ENCODE measurements at places on chromosomes 1 and 21. TPM values are rescaled to one million over a fixed set of nuclear protein-coding genes. Genes with fewer than 3 reads are reported as not detected.

KLHDC9 gene
- total RNA-seq, result 3.2 TPM

VANGL1 gene
- 23.1 TPM for total RNA-seq

ZFP69 gene
- total RNA-seq, result not detected

ITLN2 gene
- not detected for total RNA-seq

RHD gene
- not detected for total RNA-seq

FOXE3 gene
- not detected for total RNA-seq

ENTREP3 gene
- total RNA-seq, result 30.9 TPM

GJA9 gene
- total RNA-seq, result not detected

TBX15 gene
- not detected for total RNA-seq

DESI2 gene
- total RNA-seq, result 81.8 TPM

CACNA1E gene
- total RNA-seq, result not detected

OR2L3 gene
- total RNA-seq, result not detected

TRIM17 gene
- total RNA-seq, result not detected

SAMSN1 gene
- total RNA-seq, result not detected

PEX19 gene
- 65.4 TPM for total RNA-seq

DNASE2B gene
- total RNA-seq, result not detected

EPHA2 gene
- total RNA-seq, result 459 TPM

EIF2D gene
- 107 TPM for total RNA-seq

RXFP4 gene
- total RNA-seq, result not detected

AADACL3 gene
- total RNA-seq, result not detected

CELA2B gene
- total RNA-seq, result not detected

PTGER3 gene
- 0.11 TPM for total RNA-seq

PTPRU gene
- total RNA-seq, result 25.7 TPM

SV2A gene
- total RNA-seq, result not detected

RBP7 gene
- 6.0 TPM for total RNA-seq

SPRR4 gene
- total RNA-seq, result not detected

DRAXIN gene
- not detected for total RNA-seq

DCST1 gene
- not detected for total RNA-seq

SH2D2A gene
- total RNA-seq, result 6.9 TPM

CYP4X1 gene
- total RNA-seq, result 1.0 TPM

MATN1 gene
- total RNA-seq, result 0.63 TPM

CHI3L1 gene
- total RNA-seq, result not detected

GRIK1 gene
- not detected for total RNA-seq

DPT gene
- total RNA-seq, result not detected

GUCA2A gene
- total RNA-seq, result not detected
